ENCODE measurements at places on chromosomes 7 and 10.

GRCh38 chr7:16935341-16935735 lies 53.6 kb upstream of the AGR3 start:
- DNase-seq: no peak

GRCh38 chr10:75058161-75058560 lies 53.3 kb upstream of the SAMD8 start:
- DNase-seq: no peak

- DNase-seq: no peak
Observed at GRCh38 chr10:89163265-89163995, 43.7 kb downstream of the CH25H start.

- DNase-seq: no peak
Observed at GRCh38 chr10:3534433-3534832, 250.6 kb downstream of the KLF6 start.

GRCh38 chr7:139249179-139249810 lies 18.3 kb downstream of the UBN2 start:
- no peak for DNase-seq

Data from left hindlimb (tissue), 1 donor.